ENCODE measurements at places on chromosomes 5 and 9.

DNA sequence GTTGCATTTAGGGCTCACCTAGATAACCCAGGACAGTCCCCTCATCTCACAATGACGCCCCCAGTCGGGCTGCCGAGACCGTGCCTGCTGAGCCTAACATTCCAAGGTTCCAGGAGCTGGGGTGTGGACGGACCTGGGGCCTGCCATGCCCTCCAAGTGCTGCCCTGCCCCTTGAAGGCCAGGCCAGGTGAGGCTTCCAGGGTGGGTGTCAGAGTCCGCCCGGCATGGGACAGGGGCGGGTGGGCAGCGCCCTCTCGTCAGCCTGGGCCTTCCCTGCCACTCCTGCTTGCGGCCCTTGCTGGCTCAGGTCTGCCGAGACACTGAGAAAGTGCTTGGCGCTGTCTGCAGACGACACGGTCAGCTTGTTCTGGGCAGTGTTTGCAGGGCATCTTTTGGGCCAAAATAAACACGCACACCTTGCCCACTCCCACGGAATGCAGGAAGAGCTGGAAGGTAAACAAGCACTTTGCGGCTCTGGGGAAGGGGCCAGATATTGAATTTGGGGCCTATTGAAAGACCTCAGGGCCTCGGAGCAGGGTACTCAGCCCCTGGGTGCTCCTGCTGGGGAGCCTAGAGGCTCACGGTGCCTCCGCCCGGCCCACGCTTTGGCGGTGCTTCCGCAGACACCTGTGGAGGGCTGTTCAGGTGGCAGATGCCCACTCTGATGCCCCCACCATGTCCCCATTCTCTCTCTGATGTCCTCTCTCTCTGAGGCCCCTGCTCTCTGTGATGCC lies 4.2 kb upstream of the SCGB3A1 start:
- DNase-seq: no peak

DNA sequence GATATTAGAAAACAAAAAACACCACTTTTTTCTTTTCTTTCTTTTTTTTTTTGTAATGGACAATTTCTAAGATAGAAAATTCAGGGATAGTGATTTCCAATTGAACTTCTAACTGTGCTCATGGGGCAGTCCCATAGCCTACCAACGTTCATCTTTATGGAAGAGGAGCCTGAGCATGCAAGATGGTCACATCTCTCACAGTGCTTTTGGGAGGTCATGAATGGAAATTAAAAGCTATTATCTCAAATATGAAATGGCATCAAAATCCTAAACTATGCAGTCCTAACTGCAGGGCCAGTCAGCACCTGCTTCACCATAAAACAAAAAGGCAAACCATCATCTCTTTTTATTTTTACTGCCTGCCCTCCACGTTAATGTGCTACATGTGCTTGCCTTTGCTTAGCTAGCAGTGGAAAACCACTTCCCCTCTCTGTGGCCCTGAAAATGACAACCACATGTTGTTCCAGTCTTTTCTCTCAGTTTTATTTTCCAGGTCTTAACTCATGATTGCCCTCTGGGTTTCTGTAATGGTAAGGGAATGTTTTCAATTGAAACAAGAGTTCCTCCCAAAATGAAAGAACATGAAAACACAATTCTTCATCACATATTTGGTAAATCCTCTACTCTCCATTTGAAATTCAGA lies 16.7 kb downstream of the IFNB1 start:
- no peak for DNase-seq

DNA sequence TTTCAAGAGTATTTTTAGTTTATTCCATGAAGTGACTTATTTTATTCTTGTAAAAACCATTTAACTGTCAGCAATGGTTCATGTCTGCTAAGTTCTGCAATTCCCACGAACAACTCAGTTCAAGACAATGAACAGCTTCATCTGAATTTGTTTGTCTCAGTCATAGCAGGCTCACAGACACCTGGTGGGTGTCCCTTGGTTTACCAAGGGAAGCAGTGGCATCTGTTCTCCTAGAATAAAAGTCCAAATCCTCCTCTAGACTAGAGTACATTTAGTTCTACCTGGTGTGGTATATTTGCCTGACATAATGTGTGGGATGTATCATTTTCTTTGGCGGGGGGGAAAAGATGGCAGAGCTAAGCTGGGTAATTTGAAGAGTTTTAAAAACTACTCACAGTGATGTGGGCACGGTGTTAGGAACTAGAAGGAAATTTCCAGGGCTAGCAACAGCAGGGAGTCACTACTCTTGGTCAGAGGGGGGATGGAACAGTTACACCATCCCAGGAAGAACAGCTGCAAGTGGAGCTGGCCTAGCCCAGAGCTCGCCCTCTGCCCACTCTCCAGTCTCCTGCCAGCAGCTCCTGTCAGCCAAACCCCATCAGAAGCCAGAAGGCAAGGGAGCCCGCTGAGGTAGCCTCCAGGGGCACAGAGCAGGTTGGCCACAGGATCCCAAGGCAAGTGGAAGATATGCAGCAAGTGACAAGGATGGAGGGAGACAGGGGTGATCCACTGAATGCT lies 100.3 kb downstream of the PJA2 start:
- no peak for DNase-seq

DNA sequence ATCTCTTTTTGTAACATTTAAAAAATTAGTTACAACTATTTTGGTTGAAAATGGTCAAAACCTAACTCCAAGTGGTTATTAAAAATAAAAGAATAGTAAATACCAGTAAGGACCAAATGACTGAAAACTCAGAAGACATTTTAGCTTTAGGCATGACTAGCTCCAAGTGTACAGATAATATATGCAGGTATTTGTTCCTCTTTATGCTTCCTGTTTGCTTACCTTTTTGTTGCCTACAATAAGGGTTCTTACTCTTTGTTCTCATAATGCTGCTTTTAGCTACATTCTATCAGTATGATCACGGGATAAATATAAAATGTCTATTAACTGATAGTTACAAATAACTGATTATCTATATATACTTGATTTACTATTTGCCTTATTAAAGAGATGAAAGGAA lies 259.6 kb downstream of the CDH12 start:
- no peak for DNase-seq

GRCh38 chr9:121718501-121718900 lies 67.1 kb downstream of the DAB2IP start:
- DNase-seq: no peak

- DNase-seq: no peak
These were observed 27.4 kb upstream of the KIF12 start for GRCh38 chr9:114126247-114127060.

DNA sequence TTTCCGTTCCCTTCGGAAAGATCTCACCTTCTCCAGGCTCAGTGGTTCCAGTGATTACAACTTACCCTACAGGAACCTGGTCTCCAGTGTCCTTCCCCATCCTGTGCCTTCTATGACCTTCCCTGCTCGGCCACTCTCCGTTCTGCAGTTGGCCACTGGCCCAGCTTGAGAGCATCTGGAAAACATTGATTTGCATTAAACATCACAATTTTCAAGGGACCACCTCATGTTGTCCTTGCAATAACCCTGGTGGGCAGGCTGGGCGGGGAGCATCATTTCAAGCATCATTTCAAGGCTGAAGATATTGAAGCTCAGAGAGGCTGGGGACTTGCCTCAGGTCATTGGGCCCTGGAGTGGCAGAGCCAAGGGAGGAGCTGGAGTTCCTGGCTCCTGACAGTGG lies 177.4 kb downstream of the SEC61B start:
- no peak for DNase-seq

DNA sequence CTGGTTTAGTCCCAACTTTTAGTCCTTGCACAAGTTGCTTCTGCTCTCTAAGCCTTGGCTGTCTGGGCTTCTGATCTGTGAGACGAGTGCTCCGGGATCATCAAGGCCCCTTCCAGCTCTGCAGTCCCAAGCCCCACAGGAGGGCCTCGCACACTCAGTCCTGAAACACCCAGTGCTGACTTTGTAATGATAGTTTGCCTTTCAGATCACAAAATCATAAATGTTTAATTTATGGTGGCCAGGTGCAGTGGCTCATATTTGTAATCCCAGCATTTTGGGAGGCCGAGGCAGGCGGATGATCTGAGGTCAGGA lies 95.9 kb upstream of the SLC25A48 start:
- DNase-seq: no peak

DNA sequence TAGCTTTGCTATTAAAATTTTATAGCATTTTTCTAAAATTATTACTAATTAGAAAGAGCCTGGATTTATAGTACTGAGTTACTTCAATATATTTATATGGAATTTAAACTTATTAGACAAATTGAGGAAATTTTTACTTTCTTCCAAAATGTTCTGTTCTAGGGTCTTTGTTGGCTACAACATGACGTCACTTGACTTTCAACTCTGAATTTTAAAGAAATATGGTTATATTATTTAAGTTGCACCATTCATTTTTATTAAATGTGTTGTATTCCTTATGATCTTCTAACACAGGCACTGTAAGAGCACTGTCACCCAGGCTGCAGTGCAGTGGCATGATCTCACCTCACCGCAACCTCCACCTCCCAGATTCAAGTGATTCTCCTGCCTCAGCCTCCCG lies 119.4 kb upstream of the CYLC2 start:
- DNase-seq: no peak

DNA sequence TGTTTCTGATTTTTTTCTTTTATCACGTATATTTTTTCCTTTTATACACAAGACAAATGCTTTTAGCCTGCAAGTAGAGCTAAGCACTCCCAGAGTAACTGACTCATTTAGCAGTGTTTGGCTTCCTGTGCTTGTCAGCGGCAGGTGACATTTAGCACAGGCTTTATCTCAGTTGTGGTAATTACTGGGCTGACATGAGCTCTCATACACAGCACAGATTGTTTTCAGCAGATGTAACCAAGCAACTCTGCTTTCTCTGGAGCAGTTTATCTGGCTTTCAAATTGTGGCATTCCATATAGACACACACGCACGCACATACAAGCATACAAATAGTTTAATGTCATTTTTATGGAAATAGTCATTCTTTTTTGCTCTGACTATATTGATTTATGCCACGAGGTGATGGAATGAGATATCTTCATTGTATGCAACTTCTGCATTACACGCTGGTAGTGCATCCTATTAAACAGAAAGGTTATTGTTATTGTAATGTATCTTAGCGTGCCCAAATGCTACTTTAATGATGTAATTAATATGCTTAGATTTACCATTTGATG lies 379.0 kb upstream of the GRAMD2B start:
- no peak for DNase-seq

- peak; percentile 64 for DNase-seq
These were observed 753 bp downstream of the ARHGAP26 start for GRCh38 chr5:142770650-142771609.

DNA sequence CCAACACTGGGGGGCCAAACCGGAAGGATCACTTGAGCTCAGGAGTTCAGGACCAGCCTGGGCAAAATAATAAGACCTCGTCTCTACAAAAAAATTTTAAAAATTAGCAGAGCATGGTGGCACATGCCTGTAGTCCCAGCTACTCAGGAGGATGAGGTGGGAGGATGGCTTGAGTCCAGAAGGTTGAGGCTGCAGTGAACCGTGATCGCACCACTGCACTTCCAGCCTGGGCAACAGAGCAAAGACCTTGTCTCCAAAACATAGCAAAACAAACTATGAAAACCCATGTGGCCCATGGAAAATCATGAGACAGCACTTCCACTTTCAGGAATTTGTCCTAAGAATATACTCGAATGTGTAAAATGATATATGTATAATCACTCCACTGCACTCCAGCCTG lies 6.1 kb downstream of the SETX start:
- DNase-seq: no peak

- no peak for DNase-seq
These were observed 82.4 kb upstream of the IFNK start for GRCh38 chr9:27441741-27442070.

- no peak for DNase-seq
These were observed 17.9 kb upstream of the AFF4 start for GRCh38 chr5:132981288-132981687.

- DNase-seq: no peak
These were observed 50.8 kb downstream of the HMGCR start for GRCh38 chr5:75387806-75388205.

GRCh38 chr9:130642926-130643325 lies 21.5 kb upstream of the PRDM12 start:
- DNase-seq: no peak

GRCh38 chr5:171736976-171737891 lies 48.4 kb upstream of the SMIM23 start:
- DNase-seq: no peak

GRCh38 chr9:68997666-68998065 lies 16.2 kb downstream of the PRKACG start:
- no peak for DNase-seq

DNA sequence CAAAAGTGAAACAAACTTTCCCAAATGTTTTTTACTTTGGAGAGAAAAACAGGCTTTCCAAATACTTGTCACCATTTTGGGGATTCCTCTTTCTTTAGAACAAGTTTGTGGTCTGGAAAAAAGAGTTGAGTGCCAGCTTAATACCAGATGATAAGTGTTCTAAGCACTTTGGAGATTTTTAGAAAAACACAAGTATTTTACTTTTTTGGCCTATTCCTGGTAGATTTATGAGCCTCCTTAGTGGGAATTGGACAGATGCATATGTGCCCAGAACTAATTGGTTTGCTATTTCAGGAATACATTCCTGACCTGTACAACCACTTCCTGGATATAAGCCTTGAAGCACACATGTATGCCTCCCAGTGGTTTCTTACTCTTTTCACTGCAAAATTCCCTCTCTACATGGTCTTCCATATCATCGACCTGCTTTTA lies 40.5 kb downstream of the GPR21 start:
- no peak for DNase-seq

DNA sequence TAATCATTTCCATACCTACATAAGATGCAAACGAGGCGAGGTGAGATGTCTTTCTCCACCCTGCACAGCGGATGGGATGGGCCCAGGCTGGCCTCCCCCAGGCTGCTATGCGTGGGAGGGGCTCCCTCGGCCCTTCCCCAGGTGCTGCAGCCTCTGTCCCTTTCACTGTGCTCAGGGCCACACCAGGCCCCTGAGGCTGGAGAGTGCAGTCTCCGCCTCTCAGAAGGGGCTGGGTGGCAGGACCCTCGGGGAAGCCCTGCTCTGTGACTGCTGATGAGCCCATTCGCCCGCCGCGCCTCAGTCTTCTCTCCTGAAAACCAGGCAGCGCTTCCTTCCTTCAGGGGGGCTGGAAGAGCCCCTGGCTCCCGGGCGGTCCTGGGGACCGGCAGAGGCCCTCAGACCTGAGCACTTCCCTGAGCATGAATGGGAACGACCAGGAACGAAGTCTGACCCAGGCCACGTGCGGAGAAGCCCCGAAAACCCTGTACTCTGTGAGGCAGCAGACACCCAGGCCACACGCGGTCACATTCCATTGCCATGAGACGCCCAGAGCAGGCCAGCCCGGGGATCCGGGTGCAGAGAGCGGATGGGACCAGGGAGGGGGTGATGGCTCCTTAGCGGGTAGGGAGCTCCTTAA lies 21.9 kb upstream of the NOTCH1 start:
- DNase-seq: no peak

- DNase-seq: no peak
These were observed 137.4 kb downstream of the LPAR1 start for GRCh38 chr9:110900917-110901316.

GRCh38 chr5:132528866-132529634 lies 14.3 kb downstream of the IL5 start:
- no peak for DNase-seq

GRCh38 chr9:68969538-68969937 lies 44.4 kb downstream of the PRKACG start:
- no peak for DNase-seq

GRCh38 chr9:107036367-107036766 lies 173.4 kb downstream of the ZNF462 start:
- no peak for DNase-seq
